SJCRH30 (cell line): ENCODE measurements at places on chromosomes 6 and 20. TPM values are rescaled to one million over a fixed set of nuclear protein-coding genes. Genes with fewer than 3 reads are reported as not detected.

DNA sequence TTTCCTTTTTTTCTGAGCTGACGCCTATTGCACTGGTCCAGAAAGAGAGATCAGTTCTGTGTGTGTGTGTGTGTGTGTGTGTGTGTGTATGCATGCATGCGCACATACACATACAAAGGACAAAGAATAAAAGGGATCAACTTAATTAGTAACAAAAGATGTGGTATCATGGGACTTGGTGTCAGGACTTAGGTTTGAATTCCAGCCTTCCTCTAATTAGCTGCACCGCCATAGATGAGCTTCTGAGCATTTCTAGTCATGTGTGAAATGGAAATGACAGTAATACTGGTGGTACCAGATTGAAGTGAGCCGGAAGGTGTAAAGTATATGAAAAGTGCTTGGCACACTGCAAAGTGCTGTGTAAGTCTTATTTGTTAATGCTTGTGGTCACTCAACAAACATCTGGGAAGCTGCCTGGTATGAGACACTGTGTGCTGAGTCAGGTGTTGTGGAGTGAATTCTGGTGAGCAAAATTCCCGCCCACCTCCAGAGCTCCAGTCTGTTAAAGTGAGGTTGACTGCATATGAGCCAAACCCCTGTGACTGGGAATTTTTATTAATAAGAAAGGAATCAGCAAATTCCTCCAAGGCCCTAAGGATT, 12.4 kb downstream of the DAAM2 start:
- no peak for DNase-seq
- no peak overlapping the region for H3K4me3 ChIP-seq
- no peaks in the 10 kb centered on the region for H3K36me3 ChIP-seq
- no peaks in the 10 kb centered on the region for H3K4me1 ChIP-seq

GRCh38 chr6:38213251-38213658, 393.7 kb downstream of the ZFAND3 start:
- H3K36me3 ChIP-seq, result no peaks in the 10 kb centered on the region
- H3K27ac ChIP-seq, result peak overlapping the region; percentile 54
- H3K4me3 ChIP-seq, result no peak overlapping the region

DNA sequence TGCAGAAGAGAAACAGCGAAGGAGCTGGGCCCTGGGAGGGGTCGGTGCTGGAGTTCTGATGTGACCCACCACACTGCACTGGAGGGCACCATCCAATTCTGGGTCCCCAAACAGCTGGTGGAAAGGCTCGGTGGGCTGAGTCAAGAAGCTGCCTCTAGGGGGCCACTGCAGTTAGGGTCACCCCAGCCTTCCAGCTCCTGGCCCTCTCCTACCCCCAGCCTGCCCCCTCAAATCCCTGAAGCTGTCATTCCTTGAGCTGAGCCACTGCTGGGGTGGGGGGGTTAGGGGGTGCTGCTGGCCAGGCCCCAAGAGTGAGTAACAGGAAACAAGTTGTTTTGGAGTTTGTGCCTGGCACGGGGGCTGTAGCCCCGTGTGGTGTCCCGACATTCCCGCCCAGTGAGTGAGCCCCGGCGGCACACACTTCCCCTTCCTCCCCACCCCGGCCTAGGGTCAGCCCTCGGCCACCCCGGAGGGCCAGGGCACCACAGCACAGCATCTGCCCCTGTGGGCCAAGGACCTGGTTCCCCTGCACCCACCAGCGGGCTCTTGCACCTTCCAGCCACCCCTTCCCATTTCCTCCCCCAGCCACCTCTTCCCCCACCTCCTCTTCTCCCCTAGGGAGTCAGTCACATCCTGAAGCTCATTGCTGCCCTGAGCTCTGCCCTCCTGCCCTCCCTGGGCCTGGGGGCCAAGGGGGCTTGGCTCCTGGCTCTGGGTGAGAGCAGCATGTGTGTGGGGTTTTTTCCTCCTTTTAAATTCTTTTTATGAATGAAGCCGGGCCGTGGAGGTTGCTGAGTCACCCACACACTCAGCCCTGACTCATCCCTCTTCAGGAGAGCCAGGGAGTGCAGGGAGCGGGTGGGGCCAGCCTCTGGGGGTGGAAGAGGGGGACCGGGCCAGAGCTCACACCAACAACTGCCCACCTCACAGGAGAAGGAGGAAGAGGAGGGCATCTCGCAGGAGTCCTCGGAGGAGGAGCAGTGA, 4.6 kb downstream of the SMIM29 start:
- no peak overlapping the region for H3K4me3 ChIP-seq
- H3K27ac ChIP-seq, result peak overlapping the region; percentile 71
- H3K4me1 ChIP-seq, result peaks cover 20% of the 10 kb centered on the region; the same call in 1 of the 2 replicates
- H3K27me3 ChIP-seq, result no peaks in the 10 kb centered on the region
- H3K36me3 ChIP-seq, result peaks cover 7% of the 10 kb centered on the region

GRCh38 chr6:169194737-169195136, 58.9 kb downstream of the THBS2 start:
- H3K4me1 ChIP-seq, result peaks cover 17% of the 10 kb centered on the region
- no peaks in the 10 kb centered on the region for H3K27me3 ChIP-seq
- no peak overlapping the region for H3K27ac ChIP-seq
- 0 out of 2 replicates have a peak, but pooled peaks cover 2% of the 10 kb centered on the region for H3K36me3 ChIP-seq

DNA sequence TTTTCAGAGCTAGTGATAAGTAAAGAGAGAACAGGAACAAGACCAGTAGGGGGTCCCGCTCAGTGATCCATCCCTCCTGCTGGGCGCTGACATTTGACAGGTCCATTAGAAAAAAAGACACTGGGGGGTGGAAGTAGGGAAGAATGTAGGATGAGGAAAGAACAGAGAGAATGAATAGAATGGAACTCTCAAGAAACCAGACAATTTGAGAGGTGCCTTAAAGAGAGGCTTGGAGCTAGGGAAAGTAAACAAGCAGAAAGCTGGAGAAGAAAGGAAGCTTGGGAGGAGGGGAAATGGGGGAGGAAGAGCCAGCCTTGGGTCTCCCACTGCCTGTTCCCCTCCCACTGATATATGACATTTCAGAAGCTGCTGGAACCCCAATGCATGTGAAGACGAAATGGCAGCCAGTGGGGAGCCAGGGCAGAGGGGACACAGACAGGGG, 8.4 kb downstream of the GABBR1 start:
- no peaks in the 10 kb centered on the region for H3K27me3 ChIP-seq
- no peak for DNase-seq
- no peak overlapping the region for H3K4me3 ChIP-seq
- H3K27ac ChIP-seq, result no peak overlapping the region

DNA sequence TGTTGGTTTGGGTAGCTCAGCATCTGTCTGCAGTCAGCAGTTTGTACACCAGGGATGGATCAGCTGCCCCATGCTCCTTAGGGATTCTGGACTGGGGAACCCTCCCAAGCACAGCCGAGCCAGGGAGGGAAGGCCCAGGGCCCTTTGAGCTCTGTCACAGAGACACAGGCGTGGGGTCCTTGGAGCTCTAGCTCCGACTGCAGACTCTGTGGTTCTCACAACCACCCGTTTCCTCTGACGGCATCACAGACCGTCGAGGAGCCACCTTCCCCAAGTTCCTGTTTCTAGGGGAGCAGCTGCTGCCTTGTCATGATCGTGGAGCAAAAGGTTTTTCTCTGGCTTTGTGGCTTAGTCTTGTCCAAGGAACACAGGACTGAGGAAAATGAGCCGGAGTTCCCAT, at the start of gene SLA2:
TSS of gene SLA2 (minus strand) at position 199 of the 400 bp plus-strand sequence. CDS start 4,861 bp downstream, outside the sequence.
- H3K27me3 ChIP-seq, result 0 out of 2 replicates have a peak, but pooled peaks cover 4% of the 10 kb centered on the region
- H3K36me3 ChIP-seq, result no peaks in the 10 kb centered on the region
- DNase-seq, result peak; percentile 61
- H3K27ac ChIP-seq, result no peak within 1 kb of the TSS
- no peaks in the 10 kb centered on the region for H3K4me1 ChIP-seq
- no peak within 1 kb of the TSS for H3K4me3 ChIP-seq

GRCh38 chr20:51510936-51511605, 31.4 kb downstream of the NFATC2 start:
- no peak overlapping the region for H3K4me3 ChIP-seq
- H3K27me3 ChIP-seq, result peaks cover 29% of the 10 kb centered on the region
- no peak for DNase-seq
- no peaks in the 10 kb centered on the region for H3K4me1 ChIP-seq
- no peak overlapping the region for H3K27ac ChIP-seq

DNA sequence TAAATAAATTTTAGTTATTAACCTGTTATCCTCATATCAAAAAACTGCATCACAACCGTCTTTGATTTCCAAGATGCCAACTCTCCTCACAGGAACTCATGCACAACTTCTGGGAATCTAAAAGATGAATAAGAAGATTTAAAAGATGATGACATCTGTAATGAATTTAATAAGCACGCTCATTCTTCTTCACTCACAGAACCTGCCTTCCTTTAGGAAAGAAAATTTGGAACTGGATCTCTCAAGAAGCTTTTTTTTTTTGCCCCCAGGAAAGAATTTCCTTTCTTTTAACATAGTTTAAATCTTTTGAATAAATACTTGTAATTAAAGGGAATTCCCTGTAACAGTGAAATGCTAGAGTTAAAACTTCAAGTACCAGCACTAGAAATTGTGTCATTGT, 161.5 kb downstream of the HIVEP2 start:
- DNase-seq, result no peak
- H3K36me3 ChIP-seq, result no peaks in the 10 kb centered on the region
- no peaks in the 10 kb centered on the region for H3K4me1 ChIP-seq

GRCh38 chr6:81849248-81849647, 96.8 kb upstream of the TENT5A start:
- H3K36me3 ChIP-seq, result no peaks in the 10 kb centered on the region
- H3K4me3 ChIP-seq, result no peak overlapping the region
- DNase-seq, result no peak
- no peak overlapping the region for H3K27ac ChIP-seq
- H3K27me3 ChIP-seq, result no peaks in the 10 kb centered on the region
- H3K4me1 ChIP-seq, result no peaks in the 10 kb centered on the region

DNA sequence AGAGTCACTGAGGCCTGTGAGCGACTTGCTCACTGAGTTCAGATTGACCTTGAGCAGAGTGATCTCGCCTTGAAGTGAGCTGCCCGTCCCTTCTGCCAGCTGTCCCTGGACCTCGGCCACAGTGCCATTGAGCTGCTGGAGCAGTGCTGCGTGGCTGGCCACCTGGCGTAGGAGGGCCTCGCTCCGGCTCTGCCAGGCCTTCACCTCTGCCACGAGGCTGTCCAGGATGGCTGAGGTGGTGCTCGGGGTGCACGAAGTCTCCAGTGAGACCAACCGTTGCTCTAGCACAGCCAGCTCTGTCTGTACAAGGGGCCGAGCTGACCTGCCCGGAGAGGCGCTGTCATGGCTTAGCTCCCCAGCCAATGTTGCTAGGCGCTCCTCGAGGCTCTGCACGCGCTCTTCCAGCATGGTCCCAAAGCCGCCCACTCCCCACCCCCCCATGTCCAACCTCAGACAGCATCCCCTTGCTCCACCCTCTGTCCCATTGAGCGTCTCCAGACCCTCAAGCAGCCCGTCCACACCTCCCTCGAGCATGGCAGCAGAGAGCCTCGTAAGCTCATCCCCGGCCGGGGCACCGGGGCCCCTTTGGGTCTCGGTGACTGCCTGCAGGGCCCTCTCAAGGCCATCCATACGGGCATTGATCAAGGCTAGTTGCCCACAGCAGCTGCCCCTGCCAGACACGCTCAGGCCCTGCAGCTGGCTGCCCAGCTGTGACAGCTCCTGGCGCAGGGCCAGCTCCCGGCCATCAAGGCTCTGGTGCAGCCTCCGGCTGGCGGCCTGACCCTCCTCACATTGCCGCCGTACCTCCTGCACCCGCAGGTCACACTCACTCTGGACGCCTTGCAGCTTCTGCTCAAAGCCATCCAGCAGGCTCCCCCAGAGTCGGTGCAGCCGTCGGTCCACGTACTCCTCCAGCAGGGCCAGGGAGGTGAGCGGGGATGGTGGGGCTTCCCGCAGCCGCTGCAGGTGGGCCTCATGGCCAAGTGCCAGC, 4.6 kb downstream of the EMILIN3 start:
- DNase-seq, result peak; percentile 96
- no peak overlapping the region for H3K4me3 ChIP-seq
- H3K36me3 ChIP-seq, result no peaks in the 10 kb centered on the region
- peak overlapping the region; percentile 42 for H3K27ac ChIP-seq
- H3K4me1 ChIP-seq, result peaks cover 50% of the 10 kb centered on the region

GRCh38 chr20:48166082-48166835, 381.0 kb upstream of the SULF2 start:
- no peak for DNase-seq
- peaks cover 46% of the 10 kb centered on the region for H3K4me1 ChIP-seq
- no peak overlapping the region for H3K4me3 ChIP-seq
- no peaks in the 10 kb centered on the region for H3K36me3 ChIP-seq

DNA sequence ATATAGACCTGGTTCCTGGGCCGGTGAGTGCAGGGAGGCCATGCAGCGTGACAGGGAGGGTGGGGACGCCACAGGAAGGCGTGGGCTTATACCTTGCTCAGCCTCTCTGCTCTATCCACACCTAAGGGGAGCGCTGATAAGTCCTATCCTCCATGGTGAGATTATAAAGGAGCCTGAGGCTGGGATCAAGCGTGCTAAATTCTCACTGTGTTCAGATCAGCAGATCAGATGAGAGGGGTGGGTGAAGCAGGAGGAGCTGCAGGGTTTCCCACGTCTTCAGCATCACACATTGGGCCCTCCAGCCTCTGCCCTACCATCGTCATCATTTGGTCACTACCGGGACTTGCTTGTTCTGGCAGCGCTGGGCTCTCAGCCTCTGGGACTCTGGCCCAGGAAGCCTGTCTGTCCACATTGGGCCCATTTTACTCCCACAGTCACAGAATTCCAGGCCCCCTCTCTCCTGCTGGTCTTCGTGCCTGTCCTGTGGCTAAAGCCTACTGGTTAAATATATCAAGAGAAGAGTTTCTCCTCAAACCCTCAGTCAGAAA, 29.1 kb upstream of the PDE10A start:
- H3K36me3 ChIP-seq, result no peaks in the 10 kb centered on the region
- H3K27ac ChIP-seq, result no peak overlapping the region
- no peaks in the 10 kb centered on the region for H3K4me1 ChIP-seq
- DNase-seq, result no peak
- no peak overlapping the region for H3K4me3 ChIP-seq

Gene MUCL3
- not detected in 2 replicates for total RNA-seq

Gene CCN6
- not detected in 2 replicates for total RNA-seq

Gene HIVEP2
- total RNA-seq, result 8.2 and 11.6 TPM in 2 replicates

Gene CYP21A2
- 0.08 TPM in 1 of 2 replicates, not detected in the other for total RNA-seq

Gene TMEM200A
- 1.9 TPM in 2 replicates for total RNA-seq

Gene FGD2
- not detected in 2 replicates for total RNA-seq

Gene MUC22
- total RNA-seq, result not detected in 2 replicates

Gene LRFN2
- not detected in 2 replicates for total RNA-seq

Gene GRIK2
- total RNA-seq, result 0.22 and 0.35 TPM in 2 replicates

Gene FAM209B
- 0.20 TPM in 1 of 2 replicates, not detected in the other for total RNA-seq

Gene LY6G5B
- 3.2 and 7.0 TPM in 2 replicates for total RNA-seq

Gene STMND1
- total RNA-seq, result not detected in 2 replicates

Gene HLA-DMB
- not detected in 2 replicates for total RNA-seq

Gene COQ3
- 13.9 and 15.9 TPM in 2 replicates for total RNA-seq

Gene WFDC12
- total RNA-seq, result not detected in 2 replicates

Gene VSX1
- total RNA-seq, result 0.06 and 0.10 TPM in 2 replicates
